Hematopoietic multipotent progenitor cell treated with erythropoietin and hydrocortisone succinate and interleukin-3 and kit ligand, for 4 days (in vitro differentiated cells): ENCODE measurements at places on chromosomes 2 and 18.

DNA sequence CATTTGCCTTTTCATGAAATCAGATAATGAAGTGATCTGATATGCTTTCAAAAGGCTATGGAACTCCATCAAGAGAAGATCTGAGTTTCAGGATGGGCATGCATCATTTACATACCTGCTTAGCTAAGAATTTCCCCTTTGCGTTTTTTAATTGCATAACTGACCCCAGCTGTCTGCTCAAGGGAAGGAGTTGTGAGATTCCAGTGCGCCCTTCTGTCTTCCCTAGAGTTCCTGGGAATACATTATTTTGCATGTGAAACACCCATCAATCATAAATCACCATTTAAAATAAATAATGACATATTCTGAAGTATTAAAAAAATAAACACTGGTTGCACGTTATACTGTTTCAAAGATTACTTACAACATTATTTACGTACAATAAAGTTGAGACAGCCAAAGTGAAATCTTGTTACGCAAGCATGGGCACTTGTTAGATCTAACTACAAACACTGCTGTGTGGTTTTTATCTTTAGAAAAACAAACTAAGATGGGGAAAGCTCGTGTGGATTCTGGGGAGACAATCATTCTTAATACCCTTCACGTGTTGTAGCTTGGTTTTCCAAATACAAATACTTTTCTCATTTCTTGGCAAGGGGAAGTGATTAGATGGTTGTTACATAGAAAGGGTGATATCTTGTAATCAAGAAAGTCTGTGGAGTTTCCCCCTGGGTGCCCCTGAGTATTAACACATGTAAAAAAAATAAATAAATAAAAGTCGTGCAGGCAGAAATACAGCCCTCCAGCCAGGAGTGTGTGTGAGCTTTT lies 125.7 kb upstream of the LMAN1 start:
- peak; percentile 4 for DNase-seq

DNA sequence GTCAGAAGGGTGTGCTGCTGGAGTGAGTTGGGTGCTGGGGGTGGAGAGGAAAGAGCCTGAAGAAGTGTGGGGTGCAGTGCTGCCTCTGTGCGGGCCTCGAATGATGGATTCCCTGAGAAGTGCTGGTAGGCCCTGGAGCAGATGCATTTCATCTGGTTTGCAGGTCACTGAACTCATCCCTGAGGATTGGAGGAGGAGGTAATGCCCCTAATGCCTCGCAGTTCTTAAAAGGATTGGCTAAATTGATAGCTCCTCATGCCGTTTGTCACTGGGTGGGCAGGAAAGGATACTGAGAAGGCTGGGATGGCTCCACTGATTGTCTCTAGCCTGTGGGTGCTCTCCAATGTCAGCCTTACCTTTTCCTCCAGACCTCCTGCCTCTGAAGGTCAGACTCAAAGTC lies 74.1 kb downstream of the CTIF start:
- DNase-seq = no peak

DNA sequence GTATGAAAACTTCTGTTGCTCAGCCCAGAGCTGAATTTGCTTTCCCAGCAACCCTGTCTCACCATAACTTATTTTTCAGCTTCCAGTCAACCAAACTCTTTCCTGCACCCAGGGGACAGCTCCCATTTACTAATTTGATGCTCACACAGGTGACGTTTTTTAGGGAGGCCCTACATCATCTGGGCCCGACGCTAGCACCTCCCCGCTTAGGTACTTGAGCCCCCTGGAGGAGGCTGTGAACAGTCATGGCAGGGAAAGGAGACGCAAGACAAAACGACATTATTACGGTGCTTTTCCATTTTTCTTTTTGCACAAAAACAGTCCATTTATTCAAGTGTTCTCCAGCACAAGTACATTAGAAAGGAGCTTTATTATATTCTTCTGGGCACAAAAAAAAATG lies 59.2 kb upstream of the POMC start:
- DNase-seq = no peak

- no peak for DNase-seq
Measured at GRCh38 chr2:129742415-129743180, 236.9 kb upstream of the RAB6C start.

DNA sequence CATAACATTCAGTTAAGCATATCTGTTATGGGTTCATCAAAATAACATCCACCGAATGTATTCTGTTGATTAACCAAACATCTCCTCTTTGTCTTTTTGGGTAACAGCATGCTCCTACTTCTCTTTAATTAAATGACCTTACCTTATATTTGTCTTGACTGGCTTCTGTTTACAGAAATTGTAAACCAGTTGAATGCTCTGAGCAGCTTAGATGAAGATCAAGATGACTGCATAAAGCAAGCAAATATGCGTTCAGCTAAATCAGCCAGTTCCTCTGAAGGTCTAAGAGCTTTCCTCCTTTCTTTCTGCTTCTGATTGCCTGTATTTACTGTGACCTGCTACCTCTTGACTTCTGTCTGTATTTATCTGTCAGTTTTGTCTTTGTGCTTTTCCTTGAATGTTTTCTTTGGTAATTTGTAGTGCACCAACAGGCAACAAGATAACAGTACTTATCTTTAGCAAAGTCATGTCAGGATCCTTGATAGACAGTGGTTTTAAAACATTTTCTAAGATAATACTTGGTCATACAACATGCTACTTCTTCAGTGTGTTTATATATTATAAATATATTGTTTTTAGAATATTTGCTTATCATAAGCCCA lies 152.8 kb downstream of the EHBP1 start:
- peak; percentile 46 for DNase-seq

GRCh38 chr2:197996583-197996982 lies 192.2 kb downstream of the PLCL1 start:
- DNase-seq = peak; percentile 50

DNA sequence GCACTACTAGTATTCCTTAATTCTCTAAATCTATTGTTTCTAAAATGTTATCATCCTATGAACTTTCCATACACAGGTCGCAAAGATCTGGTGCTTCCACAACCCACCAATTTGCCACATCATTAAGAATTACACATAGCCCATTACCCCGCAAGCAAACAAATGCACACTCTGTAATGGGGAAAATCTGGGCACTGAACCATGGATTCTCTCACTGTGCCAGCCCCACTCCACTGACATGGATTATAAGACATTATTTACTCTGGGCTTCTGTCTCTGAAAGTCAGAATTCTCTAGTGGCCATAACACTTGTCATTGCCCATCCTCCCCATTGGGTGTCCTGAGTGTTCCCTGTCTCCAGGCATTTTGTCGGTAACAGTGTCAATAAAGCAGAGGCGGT lies 537.1 kb downstream of the EPHA4 start:
- DNase-seq = no peak

DNA sequence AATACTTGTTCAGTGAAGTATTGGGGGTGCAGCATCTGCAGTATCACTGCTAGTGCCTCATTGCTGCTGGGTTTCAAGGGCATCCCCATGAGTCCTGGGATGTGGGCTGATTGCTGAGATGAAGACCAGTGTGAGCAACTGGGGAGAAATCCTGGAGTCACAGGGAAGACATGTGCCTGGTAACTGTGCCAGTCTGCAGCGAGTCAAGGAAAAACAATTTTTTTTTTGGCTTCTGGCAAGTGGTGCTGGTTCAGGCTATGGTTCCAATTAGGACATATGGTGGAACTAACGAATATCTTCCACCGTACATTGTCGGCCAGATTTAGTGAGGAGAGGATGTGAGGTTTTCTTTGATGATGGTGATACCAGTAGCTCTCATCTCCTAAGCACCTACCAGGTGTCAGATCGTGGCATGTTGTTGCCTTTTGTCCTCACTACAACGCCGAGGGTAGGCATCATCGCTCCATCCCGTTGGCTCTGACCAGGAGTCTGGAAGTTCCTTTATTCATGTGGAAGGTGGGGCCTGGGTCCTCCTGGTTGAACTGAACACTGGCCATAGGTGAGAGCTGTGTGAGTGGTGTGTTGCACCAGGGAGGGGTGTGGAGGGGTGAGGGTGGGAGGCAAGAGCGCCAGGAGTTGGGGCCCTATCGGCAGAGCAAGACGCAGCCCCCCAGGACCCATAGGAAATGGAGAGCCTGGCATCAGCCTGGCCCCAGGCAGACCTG lies 118.0 kb upstream of the HS6ST1 start:
- no peak for DNase-seq

DNA sequence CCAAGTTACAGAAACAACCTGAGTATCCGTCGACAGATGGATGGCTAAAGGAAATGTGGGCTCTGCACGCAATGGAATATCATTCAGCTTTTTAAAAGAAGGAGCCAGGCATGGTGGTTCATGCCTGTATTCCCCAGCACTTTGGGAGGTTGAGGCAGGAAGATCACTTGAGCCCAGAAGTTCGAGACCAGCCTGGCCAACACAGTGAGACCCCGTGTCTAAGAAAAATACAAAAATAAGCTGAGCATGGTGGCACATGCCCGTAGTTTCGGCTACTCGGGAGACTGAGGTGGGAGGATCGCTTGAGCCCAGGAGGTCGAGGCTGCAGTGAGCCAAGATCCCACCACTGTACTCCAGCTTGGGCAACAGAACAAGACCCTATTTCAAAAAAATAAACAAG lies 34.3 kb downstream of the TCF7L1 start:
- no peak for DNase-seq

DNA sequence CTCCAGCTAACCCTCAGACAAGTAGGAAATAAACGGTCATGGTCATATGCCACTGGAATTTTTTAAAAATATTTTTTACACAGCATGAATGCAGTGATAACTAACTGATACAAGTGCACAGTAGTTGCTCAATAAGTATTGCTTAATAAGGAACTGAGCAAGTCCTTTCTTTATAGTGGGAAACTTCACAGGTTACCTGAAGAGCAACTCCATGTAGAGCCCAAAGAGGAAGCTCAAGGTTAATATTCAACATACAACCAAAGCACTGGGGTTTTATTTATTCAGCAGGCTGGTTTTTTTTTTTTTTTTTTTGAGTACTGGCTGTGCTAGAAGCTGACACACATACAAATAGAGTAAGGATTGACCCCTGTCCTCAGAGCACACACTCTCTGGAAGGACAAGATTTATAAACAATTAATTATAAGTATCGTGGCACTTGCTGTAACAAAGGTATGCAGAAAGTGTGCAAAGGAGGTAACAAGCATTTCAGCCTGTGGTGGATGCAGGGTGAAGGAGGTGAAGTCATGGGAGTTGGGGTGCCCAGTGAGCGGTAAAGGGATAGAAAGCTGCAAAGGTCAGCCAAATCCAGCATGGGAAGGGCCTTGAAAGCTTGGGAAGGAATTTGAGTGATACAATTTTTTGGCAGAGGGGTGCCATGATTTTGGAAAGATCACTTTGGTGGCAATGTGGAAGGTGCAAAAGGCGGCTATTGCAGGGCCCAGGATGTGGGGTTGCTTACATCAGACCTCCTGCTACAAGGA lies 52.7 kb downstream of the ATOH8 start:
- peak; percentile 17 for DNase-seq
